Thymus (tissue), 14 donors: ENCODE measurements at places on chromosomes 4 and X.

- no peak for DNase-seq
These were observed 166.5 kb upstream of the PCDH7 start for GRCh38 chr4:30553706-30554105.

- no peak for DNase-seq
These were observed 7.9 kb downstream of the LIAS start for GRCh38 chr4:39466747-39467146.

DNA sequence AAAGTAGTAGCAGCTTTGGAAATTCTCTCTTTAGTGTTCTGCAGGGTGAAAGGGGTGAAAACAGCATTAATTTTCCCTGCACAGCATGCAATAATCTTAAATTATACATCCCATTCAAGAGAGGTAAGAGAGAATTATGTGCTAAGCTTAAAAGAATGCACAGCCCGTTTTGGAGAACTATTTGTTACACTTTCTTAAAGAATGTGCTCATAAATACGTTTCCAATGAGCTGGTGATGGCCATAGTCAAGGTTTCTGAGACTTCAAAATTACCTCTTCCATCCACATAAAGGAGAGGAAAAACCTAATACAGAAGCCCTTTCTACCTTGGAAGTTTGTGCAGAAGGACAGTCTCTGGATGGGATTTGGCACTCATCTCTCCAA is 766.7 kb upstream of the TENM3 start:
- DNase-seq = no peak

GRCh38 chr4:1871471-1872021 is 353 bp downstream of the NSD2 start:
- no peak for DNase-seq

DNA sequence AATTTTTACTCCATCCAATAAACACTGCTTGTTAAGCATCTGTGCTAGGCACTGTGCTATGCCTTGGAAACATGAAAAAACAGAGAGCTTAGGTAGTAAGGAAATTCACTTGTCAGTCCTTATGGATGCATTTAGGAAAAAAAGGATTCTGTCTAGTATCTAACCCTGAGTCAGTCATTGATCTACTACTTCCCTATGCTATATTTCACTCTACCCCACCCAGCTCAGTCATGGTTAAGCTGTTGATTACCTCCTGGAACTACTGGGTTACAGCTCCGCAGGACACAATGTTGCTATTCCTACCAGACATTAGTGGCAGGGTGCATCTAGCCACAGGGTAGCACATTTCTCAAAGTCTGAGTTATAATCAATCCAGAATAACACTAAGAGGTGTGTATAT is 2.9 kb upstream of the USP53 start:
- no peak for DNase-seq

- no peak for DNase-seq
These were observed 194.4 kb upstream of the ANK2 start for GRCh38 chr4:112855058-112855457.

DNA sequence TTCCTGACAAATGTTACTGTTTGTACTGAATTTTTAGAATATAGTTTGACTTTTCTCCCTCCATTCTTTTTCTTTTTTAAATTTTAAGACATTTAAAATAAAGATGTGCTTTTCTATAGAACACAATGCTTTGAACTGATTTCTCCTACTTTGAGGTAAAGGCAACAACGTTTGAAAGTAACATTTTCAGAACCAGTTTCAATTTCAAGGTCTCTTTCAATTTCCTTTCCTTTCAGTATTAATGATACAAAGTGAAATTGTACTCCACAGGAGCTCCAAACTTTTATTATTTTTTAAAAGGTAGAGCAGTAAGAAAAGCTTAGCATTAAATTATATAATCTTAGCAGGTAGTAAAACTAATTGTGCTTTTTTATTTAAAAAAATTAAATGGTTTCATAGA is 54.9 kb downstream of the NDST4 start:
- DNase-seq = no peak

- DNase-seq = peak; percentile 31
These were observed 57.6 kb downstream of the PROM1 start for GRCh38 chr4:16026160-16026761.

DNA sequence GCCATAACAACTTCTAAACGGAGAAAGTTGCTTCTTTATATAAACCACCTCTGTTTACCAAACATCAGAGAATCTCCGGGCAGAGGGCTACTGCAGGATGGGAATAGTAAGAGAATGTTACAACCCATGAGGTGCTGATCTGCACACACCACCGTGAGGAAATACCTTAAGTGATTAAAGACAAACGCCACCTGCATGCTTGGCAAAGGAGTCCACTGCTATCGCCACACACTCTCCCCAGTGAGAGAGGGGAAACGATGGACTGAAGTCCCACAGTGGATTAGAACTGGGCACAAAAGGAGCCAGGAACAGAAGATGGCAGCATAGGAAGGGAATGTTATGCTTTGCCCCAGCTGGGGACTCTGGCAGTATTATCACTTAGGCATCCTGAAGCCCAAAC is 15.6 kb downstream of the MAML3 start:
- no peak for DNase-seq

- no peak for DNase-seq
These were observed 108.4 kb downstream of the LINC00632 start for GRCh38 chrX:140817943-140818342.

DNA sequence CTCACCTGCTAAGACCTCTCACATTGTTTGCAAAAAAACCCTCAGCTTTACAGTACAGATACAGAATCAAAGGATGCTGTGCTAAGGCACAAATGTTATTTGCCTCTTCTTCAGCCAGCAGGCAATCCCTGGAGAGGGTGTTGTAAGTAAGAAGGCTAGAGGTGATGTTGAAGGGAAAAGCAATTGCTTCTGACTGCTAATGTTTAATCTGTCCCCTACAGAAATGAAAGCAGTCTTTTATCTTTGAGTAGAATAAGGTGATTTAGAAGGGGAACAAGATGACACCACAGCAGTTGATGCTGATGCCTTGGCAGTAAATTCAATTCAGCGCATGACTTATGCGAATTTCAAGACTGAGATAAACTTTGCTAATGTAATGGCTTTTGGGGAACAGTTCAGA is 1064.8 kb upstream of the IGFBP7 start:
- no peak for DNase-seq

GRCh38 chr4:72901553-72901952 is 168.0 kb downstream of the COX18 start:
- no peak for DNase-seq

GRCh38 chrX:137354851-137355250 is 211.1 kb upstream of the ZIC3 start:
- no peak for DNase-seq

DNA sequence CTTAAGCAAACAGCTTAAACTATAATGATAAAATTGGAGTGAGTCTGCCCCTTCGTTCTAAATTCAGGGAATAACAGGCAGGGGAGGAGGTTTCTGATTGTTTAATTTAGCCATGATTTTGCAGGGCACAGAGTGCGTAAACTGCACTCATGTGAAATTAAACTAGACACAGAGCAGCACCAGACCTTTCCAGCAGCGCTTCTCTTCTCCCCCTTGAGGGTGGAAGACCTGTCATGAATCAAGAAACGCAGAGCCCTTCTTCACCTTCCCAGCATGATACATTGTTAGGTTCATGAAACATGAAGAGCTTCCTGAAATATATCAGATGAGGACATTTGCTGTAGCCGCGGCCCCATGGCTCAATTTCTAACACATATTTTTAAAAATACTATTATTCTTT is 63.1 kb downstream of the FAM114A1 start:
- no peak for DNase-seq

DNA sequence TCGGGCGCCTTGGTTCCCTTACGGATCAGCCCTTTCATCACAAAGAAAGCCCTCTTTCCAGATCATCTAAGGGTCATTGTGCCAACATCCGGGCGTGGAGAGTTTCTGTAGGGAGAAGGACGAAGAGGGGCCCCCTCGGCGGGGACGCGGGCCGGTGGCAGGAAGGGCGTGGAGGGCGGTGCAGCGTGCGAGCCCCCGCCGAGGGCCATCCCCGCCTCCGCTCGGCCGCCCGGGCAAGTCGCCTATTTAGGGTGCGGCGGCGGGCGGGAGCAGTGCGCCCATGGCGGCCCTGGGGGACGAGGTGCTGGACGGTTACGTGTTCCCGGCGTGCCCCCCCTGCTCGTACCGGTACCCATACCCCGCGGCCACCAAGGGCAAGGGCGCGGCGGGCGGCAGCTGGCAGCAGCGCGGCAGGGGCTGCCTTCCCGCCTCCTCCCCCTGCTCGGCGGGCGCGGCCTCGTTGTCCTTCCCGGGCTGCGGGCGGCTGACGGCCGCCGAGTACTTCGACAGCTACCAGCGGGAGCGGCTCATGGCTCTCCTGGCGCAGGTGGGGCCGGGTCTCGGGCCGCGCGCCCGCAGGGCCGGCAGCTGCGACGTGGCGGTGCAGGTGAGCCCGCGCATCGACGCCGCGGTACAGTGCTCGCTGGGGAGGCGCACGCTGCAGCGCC is at the start of gene ZAR1:
TSS of gene ZAR1 (plus strand) at position 241 of the 668 bp plus-strand sequence. CDS start at position 281, 40 bp downstream.
- no peak for DNase-seq

DNA sequence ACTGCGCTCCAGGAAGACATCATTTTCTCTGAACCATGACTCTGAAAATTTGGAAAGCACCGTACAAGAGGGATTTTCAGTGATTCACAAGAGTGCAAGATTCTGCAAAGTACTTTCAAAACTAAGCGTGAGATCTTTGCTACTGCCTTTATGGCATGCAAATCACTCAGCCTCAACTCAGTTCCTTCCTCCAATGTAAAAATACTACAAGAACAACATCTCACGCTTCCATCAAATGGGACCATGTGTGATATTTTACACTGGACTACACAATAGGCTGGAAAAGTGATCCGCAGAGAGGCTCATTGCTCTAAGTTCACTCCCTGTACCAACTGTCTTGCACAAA is 674 bp upstream of the IL15 start:
- DNase-seq = no peak

GRCh38 chr4:6824071-6824470 is 41.5 kb downstream of the KIAA0232 start:
- DNase-seq = no peak

DNA sequence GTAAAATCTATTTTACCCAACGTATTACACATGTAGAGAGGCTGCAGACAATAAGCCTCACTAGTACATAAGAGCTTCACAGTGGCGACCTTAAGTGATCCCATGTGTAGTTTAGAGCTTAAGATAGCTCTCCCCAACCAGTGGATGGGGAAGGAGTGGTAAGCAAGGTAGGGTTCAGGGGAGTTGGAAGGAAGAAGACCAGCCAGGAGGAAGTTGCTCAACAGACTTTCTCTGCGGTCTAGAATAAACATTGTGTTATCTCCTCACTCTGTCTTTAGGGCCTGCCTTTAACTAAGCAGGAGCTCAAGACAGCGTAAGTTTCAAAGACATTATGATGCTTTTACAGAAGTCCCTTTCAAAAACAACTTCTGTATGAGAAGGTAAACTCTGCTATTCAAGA is 16.8 kb downstream of the MEPE start:
- no peak for DNase-seq
